ENCODE measurements at places on chromosomes 1 and 21.

DNA sequence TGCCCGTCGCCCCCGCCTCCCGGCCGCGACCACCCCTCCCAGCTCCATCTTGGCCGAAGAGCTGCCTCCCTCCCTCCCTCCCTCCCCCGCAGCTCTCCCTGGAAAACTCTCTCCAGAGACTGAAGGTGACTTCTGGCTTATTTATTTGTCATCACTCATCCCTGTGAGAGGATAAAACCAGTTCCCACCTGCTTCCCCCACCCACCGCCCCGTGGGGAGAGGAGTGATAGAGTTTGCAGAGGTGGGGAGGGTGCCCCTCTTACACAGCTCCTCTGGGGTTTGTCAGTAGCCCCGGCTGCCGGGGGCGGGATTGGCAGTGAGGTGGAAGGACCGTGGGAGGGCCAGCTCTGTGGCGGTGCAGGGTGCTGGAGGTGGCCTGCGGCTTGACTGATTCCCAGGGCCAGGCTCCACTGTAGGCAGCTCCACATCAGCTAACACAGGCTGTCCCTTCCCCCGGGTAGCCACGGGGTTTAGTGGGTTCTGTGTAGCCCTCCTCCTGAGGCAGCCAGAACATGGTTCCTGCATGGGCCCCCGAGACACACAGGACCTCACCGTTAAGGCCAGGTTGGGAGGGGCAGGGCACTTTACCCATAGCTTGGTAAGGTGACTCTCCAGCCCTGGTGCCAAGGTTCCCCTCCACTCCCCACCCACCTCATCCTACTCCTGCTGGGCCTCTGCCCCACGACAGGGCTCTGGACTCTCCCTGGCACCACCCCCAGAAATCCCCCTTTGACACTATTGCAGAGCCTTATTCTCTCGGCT lies 62.2 kb downstream of the ELK4 start:
- H3K27me3 ChIP-seq: peaks cover 66% of the 10 kb centered on the region
- H3K27ac ChIP-seq: no peak overlapping the region
- DNase-seq: no peak

GRCh38 chr1:110051262-110051648 lies 16.8 kb downstream of the STRIP1 start:
- no peak overlapping the region for H3K27ac ChIP-seq
- H3K4me3 ChIP-seq: no peak overlapping the region
- peaks cover 14% of the 10 kb centered on the region for H3K4me1 ChIP-seq
- DNase-seq: no peak
- peaks cover 47% of the 10 kb centered on the region for H3K36me3 ChIP-seq

- no peak overlapping the region for H3K27ac ChIP-seq
- DNase-seq: no peak
- no peaks in the 10 kb centered on the region for H3K27me3 ChIP-seq
- no peak overlapping the region for H3K4me3 ChIP-seq
Observed at GRCh38 chr1:87007323-87007722, 92.9 kb downstream of the HS2ST1 start.

GRCh38 chr21:33028287-33028670 lies 2.5 kb downstream of the OLIG2 start:
- peaks cover 93% of the 10 kb centered on the region for H3K27me3 ChIP-seq
- DNase-seq: no peak
- no peak overlapping the region for H3K4me3 ChIP-seq
- no peaks in the 10 kb centered on the region for H3K4me1 ChIP-seq
- H3K27ac ChIP-seq: no peak overlapping the region

GRCh38 chr1:227921461-227922185 lies 26.1 kb downstream of the WNT9A start:
- H3K36me3 ChIP-seq: no peaks in the 10 kb centered on the region
- H3K4me3 ChIP-seq: no peak overlapping the region
- DNase-seq: no peak
- no peaks in the 10 kb centered on the region for H3K4me1 ChIP-seq
- no peaks in the 10 kb centered on the region for H3K27me3 ChIP-seq

Measured in astrocyte (in vitro differentiated cells and primary cell).